ENCODE measurements at places on chromosomes 6 and 20.

DNA sequence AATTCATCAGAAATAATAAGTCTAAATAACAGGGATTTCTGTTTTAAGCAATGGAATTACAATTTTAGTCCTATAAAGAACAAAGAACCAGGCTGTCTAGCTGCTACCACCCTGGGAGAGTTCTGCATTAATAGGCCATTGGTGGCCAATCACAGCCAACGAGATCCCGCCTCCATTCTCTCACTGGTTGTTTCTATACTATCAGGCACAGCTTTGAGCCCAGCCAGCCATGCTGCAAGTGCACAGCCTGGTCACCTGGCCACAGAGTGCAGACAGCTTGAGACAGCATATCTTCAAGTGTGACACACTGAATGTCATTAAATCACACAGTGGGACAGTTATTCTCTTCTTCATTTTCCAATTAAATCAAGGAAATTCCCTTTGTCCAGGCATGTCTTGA is 16.1 kb upstream of the RAB22A start:
- DNase-seq: no peak

- DNase-seq: no peak
Measured at GRCh38 chr20:57835588-57836455, 126.0 kb upstream of the PMEPA1 start.

DNA sequence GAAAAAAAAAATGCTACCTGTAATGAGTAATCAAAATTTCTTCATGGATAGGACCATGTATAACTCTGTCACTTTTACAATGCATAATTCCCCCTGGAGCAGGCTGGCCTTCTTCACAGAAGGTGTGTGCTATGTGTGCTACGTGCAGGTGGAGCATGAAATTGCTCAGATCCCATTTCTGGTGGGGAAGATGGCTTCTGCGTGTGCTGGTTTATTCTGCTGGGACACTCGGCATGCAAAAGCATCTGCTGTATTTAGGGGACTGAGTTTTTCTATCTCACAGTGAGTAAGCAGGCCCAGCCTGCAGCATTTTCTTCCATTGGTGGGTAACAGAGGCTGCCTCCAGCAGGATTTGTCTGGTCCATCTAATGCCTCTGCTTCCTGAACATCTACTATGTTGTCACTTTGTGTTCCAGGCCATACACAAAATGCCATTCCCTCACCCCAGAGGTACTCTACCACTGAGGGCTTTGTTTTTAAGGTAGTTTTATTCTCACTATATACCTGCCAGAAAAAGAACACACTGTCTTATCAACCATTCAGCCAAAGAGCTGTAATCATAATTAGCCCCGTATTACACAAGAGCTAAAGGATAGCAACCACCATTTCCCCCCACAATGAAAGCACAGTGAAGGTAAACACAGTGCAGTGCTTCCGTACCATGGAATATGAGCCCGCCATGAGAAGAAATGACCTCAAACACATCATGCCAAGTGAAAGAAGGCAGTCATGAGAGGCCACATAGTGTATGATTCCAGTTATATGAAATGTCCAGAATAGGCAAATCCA is 62.4 kb downstream of the SYNDIG1 start:
- no peak for DNase-seq

DNA sequence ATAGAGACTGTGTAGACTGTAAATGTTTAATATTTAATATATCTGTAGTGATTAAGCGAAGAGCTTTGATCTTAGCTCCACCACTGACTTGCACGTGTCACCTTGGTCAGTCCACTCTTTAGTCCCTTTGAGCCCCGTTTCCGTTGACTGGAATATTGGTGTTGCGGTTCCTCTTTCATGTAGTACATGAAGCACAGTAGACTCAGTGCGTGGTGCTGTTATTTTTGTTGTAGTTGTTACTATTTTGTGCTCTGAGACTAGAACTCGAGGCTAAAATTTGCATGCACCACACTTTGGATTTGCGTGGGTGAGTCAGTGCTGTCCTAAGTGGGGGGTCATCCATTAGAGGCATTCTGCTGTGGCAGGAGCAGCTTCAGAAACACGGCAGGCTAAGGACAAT is 291.4 kb downstream of the QKI start:
- DNase-seq: no peak

- DNase-seq: no peak
Measured at GRCh38 chr20:6744805-6745204, 22.7 kb upstream of the BMP2 start.

DNA sequence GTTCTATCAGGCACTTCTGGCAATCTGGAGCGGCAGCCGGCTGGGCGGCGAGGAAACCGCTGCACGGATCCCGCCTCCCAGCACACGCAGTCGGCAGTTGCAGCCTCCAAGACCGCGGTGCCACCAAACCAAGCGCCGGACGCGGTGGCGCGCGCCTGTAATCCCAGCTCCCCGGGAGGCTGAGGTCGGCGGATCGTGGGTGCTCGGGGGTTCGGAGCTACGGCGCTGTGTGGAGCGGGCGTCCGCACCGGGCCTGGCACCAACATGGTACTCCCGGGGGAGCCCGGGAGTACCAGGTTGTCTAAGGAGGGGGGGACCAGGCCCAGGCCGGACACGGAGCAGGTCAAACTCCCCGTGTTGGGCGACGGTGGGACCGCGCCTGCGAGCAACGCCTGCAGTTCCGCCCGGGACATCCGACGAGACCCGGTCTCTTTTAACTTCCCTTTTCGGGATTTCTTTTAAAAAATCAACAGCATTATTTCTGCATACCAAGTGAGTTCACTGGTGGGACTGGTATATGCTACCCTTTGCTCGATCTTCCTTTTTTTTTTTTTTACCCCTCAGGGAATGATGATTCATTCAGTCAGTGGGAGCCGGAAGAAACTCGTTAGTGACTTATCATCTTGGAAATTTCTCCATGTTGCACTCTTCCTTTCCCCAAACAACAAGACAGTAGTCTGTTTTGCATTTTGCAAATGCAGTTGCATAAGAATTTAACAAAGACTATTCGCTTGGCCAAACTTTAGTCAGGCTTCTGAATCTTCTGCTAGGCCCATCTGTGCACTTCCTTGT is 27.6 kb downstream of the ZNF311 start:
- no peak for DNase-seq

DNA sequence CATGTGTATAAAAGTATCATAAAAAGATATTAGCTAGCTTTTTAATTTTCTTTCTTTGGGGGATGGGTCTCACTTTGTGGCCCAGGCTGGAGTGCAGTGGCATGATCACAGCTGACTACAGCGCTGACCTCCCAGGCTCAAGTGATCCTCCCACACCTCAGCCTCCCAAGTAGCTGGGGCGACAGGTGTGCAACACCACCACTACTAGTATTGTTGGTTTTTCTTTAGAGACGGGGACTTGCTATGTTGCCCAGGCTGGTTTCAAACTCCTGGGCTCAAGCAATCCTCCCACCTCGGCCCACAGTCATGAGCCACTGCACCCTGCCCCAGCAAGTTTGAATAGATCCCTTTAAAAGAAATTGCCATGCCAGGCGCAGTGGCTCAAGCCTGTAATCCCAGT is 6.5 kb downstream of the TCFL5 start:
- DNase-seq: peak; percentile 31

DNA sequence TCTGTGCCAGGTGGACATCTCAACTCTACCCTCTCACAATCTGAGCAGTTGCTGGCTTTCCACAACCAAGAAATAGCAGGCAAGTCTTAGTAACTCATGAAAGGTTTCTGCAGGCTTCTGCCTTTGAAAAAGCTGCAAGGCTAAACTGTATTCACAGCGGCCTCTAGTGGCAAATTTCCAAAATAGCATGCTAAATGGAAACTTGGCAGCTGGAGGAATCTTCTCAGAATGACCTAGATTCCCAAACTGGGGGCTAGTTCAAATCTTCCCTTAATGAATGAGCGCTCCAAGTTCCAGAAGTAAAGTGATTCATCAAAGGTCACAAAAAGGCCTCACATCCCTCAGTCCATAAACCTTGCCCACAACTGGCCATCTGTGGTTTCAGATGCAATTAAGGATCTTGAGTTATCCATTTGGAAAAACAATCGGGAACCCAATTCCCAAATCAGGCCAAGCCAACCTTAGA is 11.9 kb upstream of the CPNE5 start:
- DNase-seq: no peak

- no peak for DNase-seq
Measured at GRCh38 chr6:6747371-6747770, 158.9 kb downstream of the LY86 start.

DNA sequence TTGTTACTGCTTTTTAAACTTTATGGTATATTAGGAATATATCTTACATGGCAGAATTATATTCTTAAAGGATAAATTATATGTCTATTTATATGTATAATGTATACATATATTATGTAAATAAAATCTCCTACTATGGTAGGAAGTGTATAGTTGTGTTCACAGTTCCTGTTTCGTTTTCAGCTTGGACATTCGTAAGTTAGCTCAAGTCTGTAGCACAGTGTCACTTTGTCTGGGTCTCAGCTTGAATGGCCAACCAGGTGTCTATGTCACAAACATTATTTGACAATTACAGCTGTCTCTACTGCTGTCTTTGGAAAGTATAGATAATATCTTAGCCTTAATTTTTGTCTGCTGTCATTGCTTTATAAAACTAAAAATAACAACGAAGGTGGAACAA is 303.9 kb downstream of the CDKAL1 start:
- no peak for DNase-seq

- no peak for DNase-seq
Measured at GRCh38 chr6:68040780-68041179, 594.3 kb upstream of the ADGRB3 start.

DNA sequence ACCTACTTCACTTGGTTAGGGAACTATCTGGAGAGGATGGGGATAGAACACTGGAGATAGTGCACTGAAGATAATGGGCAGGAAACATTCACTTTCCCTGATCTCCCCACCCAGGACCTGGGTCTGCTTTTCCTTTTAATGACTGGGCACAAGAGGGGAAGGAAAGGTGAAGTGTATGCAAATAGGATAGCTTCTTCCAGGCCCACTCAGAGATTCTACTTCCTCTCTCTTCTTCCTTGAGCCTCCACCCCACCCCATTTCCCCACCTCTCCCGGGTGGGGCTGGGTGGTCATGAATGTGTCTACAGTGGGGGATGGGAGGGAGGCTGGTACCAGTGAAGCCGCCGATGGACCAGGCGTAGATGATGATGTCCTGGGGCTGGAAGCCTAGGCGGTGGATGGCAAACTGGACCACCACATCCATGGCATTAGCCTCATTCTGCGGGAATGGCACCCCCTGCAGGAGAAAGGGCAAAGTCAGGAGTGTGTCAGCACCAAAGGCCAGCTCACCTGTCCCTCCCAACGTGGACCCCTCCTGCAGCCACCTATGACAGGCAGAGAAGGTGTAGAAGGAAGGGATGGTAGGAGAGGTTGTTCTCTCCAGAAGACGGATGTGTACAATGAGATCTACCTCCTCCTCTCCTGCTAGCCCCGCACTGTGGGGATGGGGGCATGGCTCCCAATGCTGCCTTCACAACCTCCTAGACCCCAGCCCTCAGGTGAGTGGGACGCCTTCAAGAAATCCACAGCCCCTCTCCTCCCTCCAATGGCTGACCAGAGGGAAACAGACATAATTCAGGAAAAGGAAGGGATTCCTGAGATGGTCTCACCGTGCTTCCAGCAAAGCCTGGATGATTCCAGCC is 8.6 kb upstream of the LY6G5C start:
- no peak for DNase-seq

DNA sequence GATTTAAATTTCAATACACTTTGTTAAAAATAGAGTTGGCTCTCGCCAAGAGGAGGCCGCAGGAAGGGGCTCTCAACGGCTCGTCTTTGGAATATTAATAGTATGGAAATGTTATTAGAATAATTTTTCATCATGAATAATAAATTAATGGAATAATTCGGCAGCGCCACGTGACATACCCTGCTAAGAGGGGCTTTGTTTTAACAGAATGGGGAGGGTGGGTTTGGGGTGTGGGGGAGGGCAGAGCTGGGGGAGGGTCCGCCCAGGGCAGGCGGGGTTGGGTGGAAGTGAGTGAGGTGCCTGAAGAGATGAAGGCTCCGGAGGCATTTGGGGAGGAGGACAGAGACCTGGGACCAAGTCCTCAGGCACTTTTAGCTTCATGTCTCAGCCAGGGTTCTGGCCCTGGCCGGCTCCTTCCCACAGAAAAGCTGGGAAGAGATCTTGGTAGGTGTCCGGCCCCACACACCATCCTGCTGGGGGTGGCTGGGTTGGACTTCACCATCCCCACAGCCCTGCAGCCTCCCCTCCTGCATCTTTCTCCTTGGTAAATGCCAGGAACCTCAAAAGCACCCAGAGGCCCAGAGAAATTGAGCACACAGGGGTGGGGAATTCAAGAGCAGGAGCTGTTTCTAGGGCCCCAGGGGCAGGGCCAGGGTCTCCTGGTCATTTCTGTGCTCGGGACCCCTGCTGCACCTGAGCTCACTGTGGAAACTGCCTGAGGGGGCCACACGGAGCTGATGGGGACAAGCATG is 93.6 kb upstream of the BHLHE23 start:
- DNase-seq: peak; percentile 21

GRCh38 chr6:47344022-47344421 is 34.3 kb upstream of the TNFRSF21 start:
- no peak for DNase-seq

- no peak for DNase-seq
Measured at GRCh38 chr20:37947943-37948342, 45.0 kb downstream of the VSTM2L start.

DNA sequence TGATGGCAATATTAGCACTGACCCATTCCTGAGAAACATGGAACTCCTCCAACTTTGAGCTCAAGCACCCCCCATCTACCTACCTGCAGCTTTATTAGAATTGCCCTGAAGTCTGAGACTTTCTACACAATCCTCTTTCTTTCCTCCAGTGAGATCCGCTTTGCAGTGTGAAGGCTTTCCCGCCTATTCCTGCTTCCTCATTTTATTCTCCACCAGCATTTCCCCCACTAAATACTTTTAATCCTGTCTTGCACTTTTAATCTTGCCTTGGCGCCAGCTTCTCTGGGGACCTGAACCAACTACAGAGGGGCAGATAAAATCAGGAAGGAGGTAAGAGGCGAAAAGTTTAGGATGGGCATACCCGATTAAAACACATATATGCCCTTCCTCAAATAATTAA is 178.1 kb upstream of the PRDM1 start:
- no peak for DNase-seq

DNA sequence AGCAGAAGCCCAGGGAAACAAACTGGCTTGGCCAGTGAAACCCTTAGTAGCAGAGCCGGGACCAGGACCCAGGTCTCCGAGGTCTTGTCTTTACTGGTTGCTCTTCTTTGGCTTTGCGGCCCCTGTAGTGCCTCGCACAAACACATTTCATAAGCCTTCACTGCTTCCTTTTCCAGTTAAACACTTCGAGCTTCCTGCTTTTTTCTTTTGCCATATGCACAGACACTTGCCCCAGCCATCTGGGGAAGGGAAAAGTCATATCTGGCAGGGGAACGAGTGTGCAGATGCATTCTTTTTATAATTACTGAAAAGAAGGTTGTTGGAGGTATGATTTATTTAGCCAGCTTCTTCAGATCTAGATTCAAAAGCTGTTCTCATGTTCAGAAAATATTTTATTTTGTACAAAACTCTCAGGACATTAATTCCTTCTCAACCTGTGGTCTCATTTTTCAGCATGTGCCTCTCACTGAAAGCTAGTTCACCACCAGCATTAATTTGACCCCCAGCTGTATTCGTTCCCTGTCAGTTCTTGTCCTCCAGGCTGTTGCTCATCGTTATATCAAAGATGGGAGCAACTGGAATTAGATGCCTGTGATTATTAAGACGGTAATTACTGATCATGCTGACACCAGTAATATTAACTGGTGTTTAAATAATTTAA is 19.2 kb downstream of the KLHL32 start:
- no peak for DNase-seq

Measured in sciatic nerve (tissue), 2 donors.